Activated CD4-positive, alpha-beta T cell treated with anti-CD3 and anti-CD28 coated beads, Interleukin-2, amount 10 ng/mL, durations not matched to agents 7 days and 5 days (primary cell): ENCODE measurements at places on chromosomes 3 and 15. TPM values are rescaled to one million over a fixed set of nuclear protein-coding genes. Genes with fewer than 3 reads are reported as not detected.
A peak's percentile ranks its signal among the peaks of the same experiment; 100 is the strongest.

OSTN gene
- total RNA-seq = not detected

GRCh38 chr3:114789803-114790202, 357.3 kb downstream of the ZBTB20 start:
- no peak for DNase-seq
- no peaks in the 10 kb centered on the region for H3K4me1 ChIP-seq
- no peak overlapping the region for H3K27ac ChIP-seq
- no peaks in the 10 kb centered on the region for H3K27me3 ChIP-seq
- no peak overlapping the region for H3K4me3 ChIP-seq

DNA sequence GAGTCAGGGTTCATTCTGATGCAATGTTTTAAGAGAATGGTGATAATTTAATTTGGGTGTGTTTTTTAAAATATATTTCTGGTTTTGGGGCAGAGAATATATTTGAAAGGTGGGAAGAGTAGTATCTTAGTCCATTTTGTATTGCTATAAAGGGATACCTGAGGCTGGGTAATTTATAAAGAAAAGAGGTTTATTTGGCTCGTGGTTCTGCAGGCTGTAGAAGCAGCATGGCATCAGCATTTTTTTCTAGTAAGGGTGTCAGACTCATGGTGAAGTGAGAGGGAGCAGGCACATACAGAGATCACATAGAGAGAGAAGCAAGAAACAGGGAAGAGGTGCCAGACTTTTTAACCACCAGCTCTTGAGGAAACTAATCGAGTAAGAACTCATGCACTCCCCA, 152.7 kb downstream of the SHOX2 start:
- no peaks in the 10 kb centered on the region for H3K27me3 ChIP-seq
- H3K4me3 ChIP-seq = no peak overlapping the region
- DNase-seq = no peak
- no peaks in the 10 kb centered on the region for H3K36me3 ChIP-seq

GRCh38 chr15:27816790-27817189, 282.3 kb downstream of the OCA2 start:
- no peaks in the 10 kb centered on the region for H3K4me1 ChIP-seq
- no peaks in the 10 kb centered on the region for H3K27me3 ChIP-seq
- no peak for DNase-seq
- no peak overlapping the region for H3K27ac ChIP-seq
- H3K4me3 ChIP-seq = no peak overlapping the region

GRCh38 chr15:74396146-74396438, 28.6 kb upstream of the CYP11A1 start:
- H3K36me3 ChIP-seq = no peaks in the 10 kb centered on the region
- DNase-seq = no peak
- H3K27ac ChIP-seq = no peak overlapping the region
- no peak overlapping the region for H3K4me3 ChIP-seq

- H3K27ac ChIP-seq = no peak overlapping the region
- no peak for DNase-seq
- no peak overlapping the region for H3K4me3 ChIP-seq
- no peaks in the 10 kb centered on the region for H3K27me3 ChIP-seq
- no peaks in the 10 kb centered on the region for H3K36me3 ChIP-seq
- peaks cover 8% of the 10 kb centered on the region for H3K4me1 ChIP-seq
These were observed 26.9 kb downstream of the NEK10 start for GRCh38 chr3:27342267-27342666.

- peak overlapping the region; percentile 63 for H3K4me3 ChIP-seq
- H3K4me1 ChIP-seq = peaks cover 82% of the 10 kb centered on the region
- H3K27ac ChIP-seq = peak overlapping the region; percentile 82
- H3K27me3 ChIP-seq = no peaks in the 10 kb centered on the region
- peaks cover 58% of the 10 kb centered on the region for H3K36me3 ChIP-seq
- no peak for DNase-seq
These were observed 5.6 kb downstream of the RAB8B start for GRCh38 chr15:63194880-63195568.

NXPE3 gene
- 28.5 TPM for total RNA-seq

GRCh38 chr3:129007792-129008191, 6.7 kb downstream of the EFCC1 start:
- no peak overlapping the region for H3K27ac ChIP-seq
- no peak for DNase-seq
- H3K4me3 ChIP-seq = no peak overlapping the region
- peaks cover 18% of the 10 kb centered on the region for H3K27me3 ChIP-seq
- peaks cover 30% of the 10 kb centered on the region for H3K4me1 ChIP-seq
- H3K36me3 ChIP-seq = no peaks in the 10 kb centered on the region

DNA sequence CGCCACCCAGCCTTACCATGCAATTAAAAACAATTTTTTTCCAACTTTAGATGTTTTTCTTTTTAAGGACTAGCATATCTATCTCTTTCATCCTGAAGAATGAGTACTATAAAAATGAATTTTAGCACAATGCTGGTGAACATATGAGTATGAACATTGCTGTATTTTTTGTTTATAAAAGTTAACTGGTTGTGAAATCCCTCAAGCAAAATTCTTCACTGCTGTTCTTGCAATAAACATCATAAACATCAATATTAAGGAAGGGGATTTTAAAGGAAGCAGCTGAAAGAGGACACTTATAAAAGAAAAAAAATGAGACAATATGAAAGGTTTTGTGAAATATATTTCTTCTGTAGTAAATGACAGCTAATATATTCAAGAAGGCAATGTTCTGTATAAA, 3.0 kb downstream of the PLSCR4 start:
- H3K36me3 ChIP-seq = no peaks in the 10 kb centered on the region
- H3K27me3 ChIP-seq = peaks cover 36% of the 10 kb centered on the region
- peaks cover 5% of the 10 kb centered on the region for H3K4me1 ChIP-seq
- DNase-seq = no peak
- H3K27ac ChIP-seq = no peak overlapping the region
- no peak overlapping the region for H3K4me3 ChIP-seq

DNA sequence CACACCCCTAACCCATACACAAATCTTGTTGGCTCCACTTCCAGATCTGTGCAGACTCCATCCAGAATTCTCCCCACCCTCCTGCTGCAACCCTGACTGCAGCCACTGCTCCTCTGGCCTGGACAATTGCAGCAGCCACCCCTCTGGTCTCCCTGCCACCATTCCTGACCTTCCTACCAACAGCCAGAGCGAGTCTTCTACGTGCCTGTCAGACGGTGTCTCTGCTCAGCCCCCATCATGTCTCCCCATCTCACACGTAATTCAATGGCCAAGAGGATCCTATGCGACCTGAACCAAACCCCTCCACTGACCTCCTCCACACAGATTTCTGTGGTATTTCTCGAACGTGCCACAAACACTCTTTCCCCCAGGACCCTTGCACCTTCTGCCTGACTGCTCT, 103.3 kb downstream of the TPRA1 start:
- H3K4me1 ChIP-seq = peaks cover 26% of the 10 kb centered on the region
- no peaks in the 10 kb centered on the region for H3K36me3 ChIP-seq
- H3K4me3 ChIP-seq = no peak overlapping the region
- H3K27me3 ChIP-seq = peaks cover 12% of the 10 kb centered on the region

DNA sequence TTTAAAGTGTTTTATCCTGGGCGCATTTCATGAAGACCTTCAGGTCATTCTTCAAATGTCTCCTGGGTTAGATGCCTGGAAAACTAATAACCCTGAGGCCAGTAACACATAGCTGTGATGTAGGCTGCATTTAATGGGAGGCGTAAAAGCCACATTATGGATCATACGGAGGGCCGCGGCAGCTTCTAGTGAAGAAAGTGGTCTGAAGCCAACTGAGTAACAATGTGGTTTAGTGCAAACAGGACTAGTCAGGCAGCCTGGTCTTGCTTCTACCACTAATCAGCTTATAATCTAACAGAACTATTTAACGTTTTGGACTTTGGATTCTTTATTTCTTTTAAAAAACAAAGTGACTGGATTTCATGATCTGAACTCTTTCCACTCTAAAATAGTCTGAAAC, 54.4 kb downstream of the ADAMTSL3 start:
- H3K4me3 ChIP-seq = no peak overlapping the region
- no peaks in the 10 kb centered on the region for H3K27me3 ChIP-seq
- H3K4me1 ChIP-seq = no peaks in the 10 kb centered on the region
- no peaks in the 10 kb centered on the region for H3K36me3 ChIP-seq
- H3K27ac ChIP-seq = no peak overlapping the region
- DNase-seq = no peak

- H3K4me1 ChIP-seq = peaks cover 41% of the 10 kb centered on the region
- H3K27me3 ChIP-seq = peaks cover 31% of the 10 kb centered on the region
- DNase-seq = peak; percentile 62
These were observed 901 bp downstream of the ALCAM start for GRCh38 chr3:105367406-105368213.

GPR160 gene
- total RNA-seq = 6.1 TPM

GRCh38 chr3:16906682-16907081, 21.9 kb downstream of the PLCL2 start:
- DNase-seq = no peak
- H3K4me3 ChIP-seq = peak overlapping the region; percentile 50
- peaks cover 39% of the 10 kb centered on the region for H3K36me3 ChIP-seq
- H3K27ac ChIP-seq = peak overlapping the region; percentile 17
- H3K27me3 ChIP-seq = no peaks in the 10 kb centered on the region
- peaks cover 77% of the 10 kb centered on the region for H3K4me1 ChIP-seq

GRCh38 chr3:48478626-48479555, 25.1 kb downstream of the SHISA5 start:
- H3K27me3 ChIP-seq = no peaks in the 10 kb centered on the region
- peaks cover 33% of the 10 kb centered on the region for H3K36me3 ChIP-seq
- peak; percentile 78 for DNase-seq
- H3K4me3 ChIP-seq = peak overlapping the region; percentile 89
- peak overlapping the region; percentile 99 for H3K27ac ChIP-seq

DNA sequence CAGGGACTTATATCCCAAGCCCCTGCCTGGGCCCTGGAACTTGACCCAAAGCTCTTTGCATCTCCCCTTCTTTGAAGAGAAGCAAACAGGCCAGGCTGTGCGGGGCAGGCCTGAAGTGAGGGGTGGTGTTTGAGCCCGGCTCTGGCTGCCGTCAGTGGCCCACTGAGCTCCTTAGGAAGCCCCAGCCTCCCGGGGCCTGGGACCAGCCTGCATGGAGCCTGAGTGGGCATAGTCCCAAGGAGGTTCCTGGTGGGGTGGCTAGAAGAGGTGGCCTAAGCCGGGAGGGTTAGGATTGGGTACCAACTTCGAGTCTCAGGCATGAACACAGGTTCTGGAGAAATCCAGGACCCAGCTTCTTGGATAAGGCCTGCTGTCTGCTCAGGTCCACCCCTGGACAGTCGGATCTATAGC, 6.4 kb downstream of the TMIE start:
- peaks cover under 1% of the 10 kb centered on the region for H3K27me3 ChIP-seq
- no peak overlapping the region for H3K27ac ChIP-seq
- no peaks in the 10 kb centered on the region for H3K36me3 ChIP-seq
- no peak overlapping the region for H3K4me3 ChIP-seq

DNA sequence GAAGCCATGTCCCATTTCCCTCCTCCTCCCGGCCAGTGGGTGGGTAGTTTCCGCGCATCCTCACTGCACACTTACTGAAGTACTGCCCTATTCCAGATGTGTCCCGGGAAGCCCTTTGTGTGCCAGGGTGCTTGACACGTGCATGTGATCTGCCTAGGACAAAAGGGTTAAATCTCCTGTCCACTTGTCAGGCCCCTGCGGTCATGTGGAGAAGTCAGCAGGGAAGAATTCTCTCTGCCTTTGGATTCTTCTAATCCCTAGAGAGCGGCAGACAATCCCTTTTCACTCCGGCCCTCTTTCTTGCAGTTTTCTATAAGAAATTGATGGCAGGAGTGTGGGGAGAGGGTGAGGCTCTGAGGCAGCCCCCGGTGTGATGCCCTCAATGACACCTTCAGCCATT, 19.8 kb downstream of the ST8SIA2 start:
- H3K27me3 ChIP-seq = no peaks in the 10 kb centered on the region
- no peaks in the 10 kb centered on the region for H3K4me1 ChIP-seq
- DNase-seq = no peak
- no peaks in the 10 kb centered on the region for H3K36me3 ChIP-seq
- H3K27ac ChIP-seq = no peak overlapping the region

TRMT10C gene
- total RNA-seq = 31.7 TPM

DNA sequence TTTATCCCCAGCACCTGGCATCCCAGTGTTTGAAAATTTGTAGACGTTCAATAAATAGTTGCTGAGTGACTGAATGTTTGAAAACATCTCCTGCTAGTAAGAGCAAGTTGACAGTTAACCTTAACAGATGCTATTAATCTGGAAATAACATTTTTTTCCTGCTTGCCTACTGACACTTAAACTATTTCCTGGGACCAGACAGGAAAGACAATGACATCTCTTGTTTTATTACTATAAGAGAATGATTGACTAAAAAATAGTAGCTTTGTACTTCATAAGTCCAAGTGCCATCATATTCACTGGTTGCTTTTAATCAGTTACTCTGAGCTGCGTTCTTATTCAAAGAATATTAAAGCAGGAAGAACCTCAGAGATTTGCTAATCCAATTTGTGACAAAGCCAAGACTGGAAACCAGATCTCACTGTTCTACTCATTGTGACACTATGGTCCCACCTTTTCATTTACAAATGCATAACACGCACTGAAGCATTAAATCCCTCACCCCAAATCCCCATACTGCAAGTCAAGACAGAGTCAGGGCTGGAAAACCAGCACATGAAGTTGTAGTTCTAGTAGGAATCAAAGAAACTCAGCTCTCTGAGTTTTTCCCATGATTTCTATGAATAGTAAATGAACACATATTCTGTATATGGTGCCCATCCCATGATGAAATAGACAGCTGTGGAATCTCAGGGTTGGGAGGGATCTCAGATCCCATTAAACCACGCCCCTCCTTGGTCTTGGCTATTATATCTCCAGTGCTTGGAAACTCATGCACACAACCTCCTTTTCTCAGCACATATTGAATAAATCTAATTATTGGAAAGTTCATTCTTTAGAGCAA, 212.7 kb upstream of the P2RY1 start:
- no peaks in the 10 kb centered on the region for H3K4me1 ChIP-seq
- H3K36me3 ChIP-seq = no peaks in the 10 kb centered on the region
- no peak for DNase-seq
- H3K27me3 ChIP-seq = peaks cover 13% of the 10 kb centered on the region
- no peak overlapping the region for H3K27ac ChIP-seq

- DNase-seq = peak; percentile 16
- peaks cover 33% of the 10 kb centered on the region for H3K4me1 ChIP-seq
- no peaks in the 10 kb centered on the region for H3K36me3 ChIP-seq
- no peak overlapping the region for H3K27ac ChIP-seq
These were observed 58.8 kb downstream of the ARHGAP31 start for GRCh38 chr3:119352863-119353527.

DNA sequence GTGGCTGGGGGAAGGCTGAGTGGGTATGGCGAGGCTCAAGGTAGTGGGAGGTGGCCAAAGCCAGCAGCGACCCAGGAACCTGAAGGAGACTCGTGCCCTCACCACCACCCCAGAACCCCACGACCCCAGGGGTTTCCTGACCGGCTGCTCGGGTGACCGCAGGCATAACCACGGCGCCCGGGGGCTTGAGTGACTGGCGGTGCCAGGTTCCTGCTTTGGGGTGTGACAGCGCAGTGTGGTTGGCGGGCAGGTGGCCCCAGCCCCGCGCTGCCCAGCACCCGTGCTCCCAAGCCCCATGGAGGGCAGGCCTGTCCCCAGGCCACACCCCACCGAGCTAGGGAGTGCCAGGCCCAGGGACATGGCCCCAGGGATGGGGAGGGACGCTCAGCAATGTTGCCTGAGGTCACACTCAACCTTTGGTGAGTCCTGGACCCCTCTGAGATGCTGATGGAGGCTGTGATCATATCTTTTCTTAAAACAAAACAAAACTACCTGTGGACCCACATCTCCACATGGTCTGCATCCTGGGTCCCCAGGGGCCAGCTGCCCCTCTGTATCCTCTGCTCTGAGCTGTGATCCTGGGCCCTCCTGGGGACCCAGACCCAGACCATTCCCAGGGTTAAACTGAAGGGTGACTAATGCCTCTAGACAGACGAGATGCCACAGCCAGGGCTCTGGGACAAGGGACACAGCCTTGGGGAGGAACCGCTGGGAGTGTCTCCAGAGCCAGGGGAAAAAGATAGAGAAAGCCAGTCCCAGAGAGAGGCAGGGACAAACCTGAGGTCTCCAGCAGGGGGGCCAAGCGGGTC, 13.0 kb downstream of the DNAJB8 start:
- no peak overlapping the region for H3K4me3 ChIP-seq
- H3K27ac ChIP-seq = no peak overlapping the region
- no peak for DNase-seq
- H3K4me1 ChIP-seq = peaks cover 16% of the 10 kb centered on the region
